ENCODE measurements at places on chromosomes 16 and 17. TPM values are rescaled to one million over a fixed set of nuclear protein-coding genes. Genes with fewer than 3 reads are reported as not detected.
A peak's percentile ranks its signal among the peaks of the same experiment; 100 is the strongest.

The CDRT15L2 gene
- polyA plus RNA-seq, result not detected

The TSPOAP1 gene
- 0.80 TPM for polyA plus RNA-seq

The PLLP gene
- 2.2 TPM for polyA plus RNA-seq

The MT1E gene
- polyA plus RNA-seq, result 6.8 TPM

The ZG16B gene
- polyA plus RNA-seq, result 0.79 TPM

The RNF43 gene
- 2.3 TPM for polyA plus RNA-seq

The MEOX1 gene
- polyA plus RNA-seq, result 5.1 TPM

The SLFN14 gene
- polyA plus RNA-seq, result 0.18 TPM

The IL17C gene
- polyA plus RNA-seq, result not detected

The CRHR1 gene
- polyA plus RNA-seq, result not detected

The ABCC12 gene
- not detected for polyA plus RNA-seq

The UBB gene
- 1,629 TPM for polyA plus RNA-seq

The FDXR gene
- 4.6 TPM for polyA plus RNA-seq

DNA sequence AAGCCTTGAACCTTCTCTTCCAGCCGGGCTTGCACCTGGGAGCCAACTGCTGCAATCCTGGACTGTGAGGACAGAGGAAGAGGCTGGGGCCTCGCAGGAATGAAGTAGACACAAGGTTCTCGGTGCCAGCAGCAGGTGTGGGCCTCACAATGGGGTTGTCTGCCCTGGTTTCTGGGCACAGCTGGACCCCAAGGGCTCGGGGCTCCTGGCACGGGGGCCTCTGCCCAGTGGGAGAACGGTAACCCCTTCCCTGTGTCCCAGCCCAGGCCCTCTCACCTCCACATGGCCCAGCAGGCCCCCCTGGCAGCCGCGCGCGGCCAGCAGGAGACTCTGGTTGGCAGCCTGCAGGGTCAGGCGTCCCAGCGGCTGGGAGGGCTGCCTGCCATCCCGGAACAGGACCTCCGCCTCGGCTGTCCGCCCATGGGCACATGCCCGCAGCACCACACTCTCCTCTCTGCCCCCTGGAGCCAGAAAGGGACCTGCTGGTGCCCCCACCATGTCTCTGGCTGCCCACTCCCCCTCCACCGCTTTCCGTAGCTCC is 46.9 kb downstream of the RMI2 start:
- DNase-seq, result no peak

DNA sequence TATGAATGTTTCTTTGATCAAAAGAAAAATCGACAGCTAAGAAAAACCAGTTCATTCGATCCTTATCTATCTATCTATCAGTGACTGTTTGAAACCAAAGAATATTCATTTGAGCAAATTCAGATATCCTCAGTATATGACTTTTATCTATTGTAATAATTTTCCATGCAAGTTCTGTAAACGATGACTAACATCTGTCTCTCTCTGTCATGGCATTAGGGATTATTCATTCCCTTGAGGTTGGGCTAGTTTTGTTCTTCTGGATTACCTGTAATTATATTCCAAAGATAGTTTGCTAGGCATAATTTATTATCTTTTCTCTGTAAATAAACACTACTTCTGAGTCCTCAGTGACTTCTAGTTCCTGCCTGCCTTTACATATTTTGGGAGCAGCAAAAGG is 497.7 kb upstream of the CDH11 start:
- DNase-seq, result no peak

DNA sequence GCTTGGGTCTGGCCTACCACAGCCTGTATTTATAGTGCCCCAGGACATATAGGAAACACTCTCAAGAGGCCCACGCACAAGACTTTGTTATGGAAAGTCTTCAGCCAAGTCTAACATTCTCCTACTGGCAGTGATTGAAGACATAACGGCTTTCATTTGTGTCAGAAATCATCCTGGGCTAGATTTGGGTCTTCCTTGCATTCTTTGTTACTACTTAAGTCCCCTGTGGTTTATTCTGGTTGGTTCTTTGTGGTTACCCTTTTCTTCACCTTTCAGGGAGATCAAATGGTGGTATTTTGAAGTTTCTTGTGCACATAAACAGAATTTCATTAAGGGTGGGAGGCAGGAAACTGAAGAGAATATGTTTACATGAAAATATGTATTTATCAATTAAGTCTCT is 37.7 kb downstream of the REXO5 start:
- peak; percentile 30 for DNase-seq

DNA sequence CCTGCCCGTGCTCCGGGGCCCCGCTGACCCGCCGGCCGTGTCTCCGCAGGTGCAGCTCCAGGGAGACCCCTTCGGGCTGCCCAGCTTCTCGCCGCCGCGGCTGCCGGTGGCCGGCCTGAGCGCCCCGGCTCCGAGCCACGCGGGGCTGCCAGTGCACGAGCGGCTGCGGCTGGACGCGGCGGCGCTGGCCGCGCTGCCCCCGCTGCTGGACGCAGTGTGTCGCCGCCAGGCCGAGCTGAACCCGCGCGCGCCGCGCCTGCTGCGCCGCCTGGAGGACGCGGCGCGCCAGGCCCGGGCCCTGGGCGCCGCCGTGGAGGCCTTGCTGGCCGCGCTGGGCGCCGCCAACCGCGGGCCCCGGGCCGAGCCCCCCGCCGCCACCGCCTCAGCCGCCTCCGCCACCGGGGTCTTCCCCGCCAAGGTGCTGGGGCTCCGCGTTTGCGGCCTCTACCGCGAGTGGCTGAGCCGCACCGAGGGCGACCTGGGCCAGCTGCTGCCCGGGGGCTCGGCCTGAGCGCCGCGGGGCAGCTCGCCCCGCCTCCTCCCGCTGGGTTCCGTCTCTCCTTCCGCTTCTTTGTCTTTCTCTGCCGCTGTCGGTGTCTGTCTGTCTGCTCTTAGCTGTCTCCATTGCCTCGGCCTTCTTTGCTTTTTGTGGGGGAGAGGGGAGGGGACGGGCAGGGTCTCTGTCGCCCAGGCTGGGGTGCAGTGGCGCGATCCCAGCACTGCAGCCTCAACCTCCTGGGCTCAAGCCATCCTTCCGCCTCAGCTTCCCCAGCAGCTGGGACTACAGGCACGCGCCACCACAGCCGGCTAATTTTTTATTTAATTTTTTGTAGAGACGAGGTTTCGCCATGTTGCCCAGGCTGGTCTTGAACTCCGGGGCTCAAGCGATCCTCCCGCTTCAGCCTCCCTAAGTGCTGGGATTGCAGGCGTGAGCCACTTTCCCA is 5.9 kb downstream of the CTF1 start:
- peak; percentile 58 for DNase-seq

DNA sequence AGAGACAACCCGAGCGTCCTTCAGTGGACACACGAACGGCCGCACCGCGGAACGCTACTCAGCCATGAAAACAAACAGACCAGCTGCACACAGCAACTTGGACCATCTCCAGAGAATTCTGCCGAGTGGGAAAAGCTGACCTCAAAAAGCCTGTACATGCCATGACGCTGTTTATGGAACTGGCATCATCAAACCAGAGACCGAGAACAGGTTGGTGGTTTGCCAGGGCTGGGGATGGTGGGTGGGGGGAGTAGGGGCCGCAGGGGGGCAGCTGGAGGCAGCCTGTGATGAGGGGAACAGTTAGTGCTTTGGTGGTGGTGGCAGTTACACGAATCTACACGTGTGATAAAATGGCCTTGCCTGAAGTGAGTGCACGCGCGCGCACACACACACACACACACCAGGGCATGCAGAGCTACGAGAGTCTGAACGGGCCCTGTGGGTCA is 169.8 kb downstream of the LAT start:
- DNase-seq, result no peak

GRCh38 chr17:58326609-58327362 is 1.8 kb downstream of the TSPOAP1 start:
- DNase-seq, result no peak

DNA sequence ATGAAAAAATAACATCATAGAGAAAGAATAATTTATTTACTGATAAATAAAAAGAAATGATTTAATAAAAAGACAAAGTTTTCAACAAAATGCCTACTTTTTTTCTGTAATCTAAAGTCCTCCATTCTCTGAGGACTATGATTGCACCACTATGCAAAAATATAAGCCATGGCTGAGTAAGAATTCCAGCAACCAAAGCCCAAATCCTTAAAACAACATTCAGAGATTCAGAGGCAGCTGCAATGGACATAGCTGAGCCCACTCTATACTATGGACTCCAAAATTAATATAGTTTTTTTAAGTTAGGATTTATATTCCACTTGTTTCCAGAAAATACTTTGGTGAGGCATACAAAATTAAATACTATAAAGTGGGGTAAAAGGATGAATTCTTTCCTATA is 169.5 kb upstream of the C17orf78 start:
- DNase-seq, result no peak

DNA sequence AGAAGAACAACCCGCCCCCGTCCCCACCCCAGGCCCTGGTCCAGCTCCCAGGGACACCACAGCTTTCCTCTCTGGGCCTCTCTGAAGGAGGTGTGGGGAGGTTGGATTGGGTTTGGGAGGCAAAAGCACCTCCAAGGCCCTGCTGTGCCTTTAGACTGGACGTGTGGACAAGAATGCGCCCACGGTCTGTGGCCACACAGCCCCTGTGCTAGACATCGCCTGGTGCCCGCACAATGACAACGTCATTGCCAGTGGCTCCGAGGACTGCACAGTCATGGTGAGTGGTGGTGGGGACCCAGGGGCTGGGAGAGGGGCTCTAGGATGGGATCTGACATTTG is 3.0 kb downstream of the CORO1A start:
- DNase-seq, result no peak

DNA sequence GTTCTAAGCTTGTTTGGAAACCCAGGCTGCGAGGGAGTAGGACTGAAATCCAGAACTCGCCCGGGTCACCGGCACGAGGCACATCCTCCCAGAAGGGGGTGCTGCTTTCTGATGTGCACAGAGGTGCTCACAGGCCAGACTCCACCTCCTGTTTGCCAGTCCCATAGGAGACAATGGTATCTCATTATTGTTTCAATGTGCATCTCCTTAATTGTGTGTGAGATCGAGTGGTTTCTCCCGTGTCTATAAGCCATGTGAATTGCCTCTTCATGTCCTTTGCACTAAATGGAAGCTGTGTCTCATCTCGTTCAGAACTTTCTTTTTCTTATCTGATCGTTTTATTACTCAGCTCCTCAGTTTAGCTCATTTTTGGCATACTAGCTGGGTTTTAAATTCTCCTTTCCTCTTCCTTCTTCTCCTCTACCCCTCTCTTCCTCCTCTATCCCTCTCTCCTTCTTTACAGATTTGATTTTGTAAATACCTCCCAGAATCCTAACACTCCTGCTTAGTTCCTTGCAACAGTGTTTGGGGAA is 32.1 kb upstream of the PRKCB start:
- DNase-seq, result peak; percentile 65

- DNase-seq, result no peak
These were observed 145.5 kb downstream of the NTN1 start for GRCh38 chr17:9166788-9167187.

DNA sequence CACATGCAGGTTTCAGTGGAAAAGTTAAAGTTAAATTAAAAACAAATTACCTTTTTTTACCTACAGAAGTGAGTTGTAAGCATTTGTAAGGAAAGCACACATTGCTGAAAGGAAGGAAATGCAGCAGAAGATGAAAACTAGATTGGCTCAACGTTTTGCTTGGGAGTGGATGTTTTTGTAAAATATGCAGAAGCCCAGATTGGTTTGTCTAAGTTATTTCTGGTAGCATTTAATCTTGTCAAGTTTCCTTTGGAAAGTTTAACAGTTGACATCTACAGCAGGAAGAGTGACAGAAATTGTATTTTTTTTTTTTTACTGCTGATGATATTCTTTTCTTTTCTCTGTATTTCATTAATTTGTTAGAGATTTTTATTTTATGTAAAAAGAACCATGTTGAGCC is 315.1 kb upstream of the MON1B start:
- no peak for DNase-seq

GRCh38 chr16:69839798-69840409 is 77.8 kb downstream of the WWP2 start:
- no peak for DNase-seq

- DNase-seq, result no peak
These were observed 4.6 kb downstream of the PDF start for GRCh38 chr16:69325784-69326171.

GRCh38 chr17:46192189-46192438 is 1.1 kb downstream of the KANSL1 start:
- no peak for DNase-seq

- DNase-seq, result peak; percentile 91
These were observed 300.6 kb downstream of the SEC14L1 start for GRCh38 chr17:77441130-77441920.

DNA sequence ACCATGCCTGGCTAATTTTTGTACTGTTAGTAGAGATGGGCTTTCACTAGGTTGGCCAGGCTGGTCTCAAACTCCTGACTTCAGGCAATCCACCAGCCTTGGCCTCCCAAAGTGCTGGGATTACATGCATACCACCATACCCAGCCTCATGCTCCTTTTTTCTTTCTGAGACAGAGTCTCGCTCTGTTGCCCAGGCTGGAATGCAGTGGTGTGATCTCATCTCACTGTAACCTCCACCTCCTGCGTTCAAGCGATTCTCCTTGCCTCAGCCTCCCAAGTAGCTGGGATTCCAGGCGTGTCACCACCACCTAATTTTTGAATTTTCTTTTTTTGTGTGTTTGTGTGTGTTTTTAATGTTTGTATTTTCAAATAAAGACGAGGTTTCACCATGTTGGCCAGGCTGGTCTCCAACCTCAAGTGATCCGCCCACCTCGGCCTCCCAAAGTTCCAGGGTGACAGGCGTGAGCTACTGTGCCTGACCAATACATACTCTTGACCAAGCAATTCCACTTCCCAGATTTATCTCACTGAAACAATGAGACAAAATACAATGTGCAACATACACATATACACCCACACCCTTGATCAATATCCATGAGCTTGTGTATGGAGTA is 5.0 kb downstream of the GRB2 start:
- DNase-seq, result no peak

- DNase-seq, result no peak
These were observed 446.1 kb downstream of the HS3ST3B1 start for GRCh38 chr17:14746822-14747602.

DNA sequence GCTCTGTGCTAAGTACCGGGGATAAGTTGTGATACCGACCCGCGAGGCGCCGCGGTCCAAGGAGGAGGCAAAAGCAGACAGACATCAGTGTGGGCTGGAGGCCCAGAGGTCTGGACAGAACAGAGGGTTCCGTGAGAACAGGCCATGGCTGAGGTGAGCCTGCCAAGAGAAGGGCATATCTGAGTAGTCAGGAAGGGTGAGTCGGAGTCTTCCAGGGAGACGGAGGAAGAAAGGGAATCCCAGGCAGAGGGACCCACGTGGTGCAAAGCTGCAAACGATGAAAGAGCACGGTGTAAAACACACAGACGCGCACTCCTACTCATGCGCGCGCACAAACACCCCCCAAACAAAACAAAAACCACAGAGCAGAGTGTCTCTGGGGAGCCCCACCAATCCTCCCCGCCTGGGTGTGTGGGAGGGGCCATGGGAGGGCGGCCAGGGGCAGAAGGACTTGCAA is 18.1 kb downstream of the RHBDL3 start:
- DNase-seq, result no peak

- DNase-seq, result no peak
These were observed 18.3 kb downstream of the ZSWIM7 start for GRCh38 chr17:15981208-15981607.

DNA sequence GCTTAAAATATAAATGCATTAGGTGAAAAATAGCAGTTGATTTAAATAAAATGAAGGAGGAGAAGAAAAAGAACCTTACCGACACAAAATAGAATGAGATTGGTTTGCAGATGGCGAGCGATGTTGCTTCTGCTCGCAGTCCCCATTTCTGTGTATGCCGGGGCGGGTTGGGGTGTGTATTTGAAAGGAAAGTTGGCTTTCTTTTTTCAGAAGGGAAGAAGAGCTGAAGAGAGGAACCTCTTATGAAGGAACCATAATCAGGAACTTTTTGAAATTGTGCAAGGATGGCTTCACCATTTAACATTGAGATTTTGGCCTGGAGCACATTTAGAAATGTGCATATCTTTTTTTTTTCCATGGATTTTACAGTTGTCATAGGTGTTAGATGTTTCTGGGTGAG is at the start of gene IGSF6:
Gene IGSF6 (minus strand): TSS at position 156 of the 400 bp plus-strand sequence. CDS start 10 bp downstream, at position 146.
- no peak for DNase-seq
